ENCODE measurements at places on chromosomes 6 and 20.
A peak's percentile ranks its signal among the peaks of the same experiment; 100 is the strongest.

DNA sequence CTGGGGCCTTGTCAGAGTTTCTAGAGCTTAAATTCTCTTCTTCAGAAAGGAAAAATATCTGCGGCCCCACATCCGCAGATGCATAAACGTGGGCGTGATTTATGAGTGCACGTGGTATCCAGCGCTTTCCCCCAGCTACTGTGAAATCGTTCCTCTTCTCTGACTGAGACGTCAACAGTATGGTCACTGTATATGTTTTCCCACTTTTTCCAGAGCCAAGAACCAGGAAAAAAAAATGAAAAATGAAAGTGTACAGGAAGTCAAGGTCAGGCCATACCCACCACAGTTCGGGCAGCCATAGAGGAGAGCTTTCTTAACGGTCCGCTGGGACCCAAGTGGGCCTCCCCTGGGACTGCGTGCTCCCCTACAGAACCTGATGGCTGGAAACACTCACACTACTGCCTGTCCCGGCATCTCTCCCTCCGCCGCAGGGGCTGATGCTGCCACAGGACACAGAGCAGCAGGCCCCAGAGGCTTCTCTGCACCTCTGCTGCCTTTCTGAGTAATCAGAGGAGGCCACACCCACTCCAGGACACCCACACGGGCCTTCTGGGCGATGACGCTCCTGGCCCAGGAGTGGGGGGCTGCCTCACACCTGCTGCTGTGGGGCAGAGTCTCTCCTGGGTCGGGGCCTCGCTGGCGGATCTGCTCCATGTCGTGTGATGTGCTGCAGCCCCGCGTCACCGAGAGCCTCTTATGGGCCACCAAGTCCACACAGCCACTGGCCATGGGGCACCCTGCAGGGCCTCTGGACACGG, 16.4 kb upstream of the STX16 start:
- peak; percentile 57 for DNase-seq

- peak; percentile 29 for DNase-seq
These were observed 806.3 kb upstream of the GJE1 start for GRCh38 chr6:141326426-141326825.

- DNase-seq: no peak
These were observed 479.3 kb upstream of the BTBD3 start for GRCh38 chr20:11438412-11438811.

- no peak for DNase-seq
These were observed 21.7 kb upstream of the RFPL4B start for GRCh38 chr6:112325444-112325843.

DNA sequence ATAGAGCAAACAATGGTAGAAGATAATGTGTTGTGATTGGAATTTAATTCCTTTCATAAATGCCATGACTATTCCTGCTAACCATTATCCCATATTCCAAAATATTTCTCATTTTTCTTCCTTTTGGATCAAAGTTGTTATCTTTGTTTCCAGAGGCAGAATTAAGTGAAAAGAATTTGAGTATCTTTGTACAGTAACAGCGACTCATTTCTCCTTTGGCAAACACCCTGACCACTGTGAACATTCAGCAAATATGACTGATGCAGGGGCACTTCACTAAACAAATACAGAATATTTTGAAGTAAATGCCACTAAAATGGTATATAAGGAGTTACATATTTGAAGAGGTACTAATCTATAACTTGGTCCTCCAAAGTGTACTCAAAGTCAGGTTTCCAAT, 105.0 kb upstream of the LAMP5 start:
- DNase-seq: no peak

DNA sequence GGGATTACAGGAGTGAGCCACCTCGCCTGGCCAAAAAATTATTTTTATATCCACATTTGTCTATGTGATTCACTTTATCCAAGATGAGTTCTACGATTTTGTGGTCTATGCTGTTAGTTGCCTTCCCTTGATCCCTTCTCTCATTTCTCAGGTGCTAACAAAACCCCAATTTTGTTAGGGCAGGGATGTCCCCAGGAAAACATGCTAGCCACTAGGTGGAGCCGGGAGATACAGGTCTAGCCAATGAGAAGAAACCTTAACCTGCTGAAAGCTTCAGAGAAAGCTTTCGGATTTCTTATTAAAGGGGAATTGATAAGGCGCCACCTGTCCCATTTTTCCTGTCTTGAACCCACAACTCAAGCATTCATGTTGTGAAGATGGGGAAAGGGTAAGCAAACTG, 167.4 kb upstream of the OLIG3 start:
- DNase-seq: peak; percentile 49

DNA sequence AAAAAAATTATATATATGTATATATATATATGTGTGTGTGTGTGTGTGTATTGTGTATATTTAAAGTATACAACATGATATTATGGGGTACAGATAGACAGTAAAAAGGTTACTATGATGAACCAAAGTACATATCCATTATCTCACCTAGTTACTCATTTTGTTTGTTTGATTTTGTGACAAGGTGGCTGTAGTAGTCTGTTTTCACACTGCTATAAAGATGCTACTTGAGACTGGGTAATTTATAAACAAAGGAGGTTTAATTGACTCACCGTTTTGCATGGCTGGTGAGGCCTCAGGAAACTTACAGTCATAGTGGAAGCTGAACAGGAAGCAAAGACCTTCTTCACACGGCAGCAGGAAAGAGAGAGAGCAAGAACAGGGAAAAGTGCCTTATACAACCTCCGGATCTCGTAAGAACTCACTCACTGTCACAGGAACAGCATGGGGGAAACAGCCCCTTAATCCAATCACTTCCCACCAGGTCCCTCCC, 30.2 kb upstream of the DACT2 start:
- no peak for DNase-seq

DNA sequence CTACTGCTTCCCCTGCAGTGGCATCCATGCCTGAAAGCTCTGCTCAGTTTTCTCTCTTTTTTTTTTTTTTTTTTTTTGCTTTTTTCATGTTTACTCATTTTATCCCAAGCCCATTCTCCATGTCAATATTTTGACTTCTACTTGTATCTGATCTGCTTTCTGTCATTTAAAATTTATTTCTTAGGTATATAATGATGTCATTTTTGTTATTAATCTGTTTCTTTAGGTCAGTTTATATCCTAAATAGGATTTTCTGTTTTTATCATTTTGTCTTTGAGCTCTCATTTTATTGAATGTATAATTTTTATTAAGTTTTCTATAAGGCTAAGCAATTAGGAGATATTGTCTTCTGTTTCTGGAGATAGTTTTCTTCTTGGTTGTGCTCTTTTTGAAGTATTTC, 138.5 kb upstream of the PMEPA1 start:
- DNase-seq: no peak

GRCh38 chr6:151060096-151060765, 179.5 kb upstream of the AKAP12 start:
- no peak for DNase-seq

DNA sequence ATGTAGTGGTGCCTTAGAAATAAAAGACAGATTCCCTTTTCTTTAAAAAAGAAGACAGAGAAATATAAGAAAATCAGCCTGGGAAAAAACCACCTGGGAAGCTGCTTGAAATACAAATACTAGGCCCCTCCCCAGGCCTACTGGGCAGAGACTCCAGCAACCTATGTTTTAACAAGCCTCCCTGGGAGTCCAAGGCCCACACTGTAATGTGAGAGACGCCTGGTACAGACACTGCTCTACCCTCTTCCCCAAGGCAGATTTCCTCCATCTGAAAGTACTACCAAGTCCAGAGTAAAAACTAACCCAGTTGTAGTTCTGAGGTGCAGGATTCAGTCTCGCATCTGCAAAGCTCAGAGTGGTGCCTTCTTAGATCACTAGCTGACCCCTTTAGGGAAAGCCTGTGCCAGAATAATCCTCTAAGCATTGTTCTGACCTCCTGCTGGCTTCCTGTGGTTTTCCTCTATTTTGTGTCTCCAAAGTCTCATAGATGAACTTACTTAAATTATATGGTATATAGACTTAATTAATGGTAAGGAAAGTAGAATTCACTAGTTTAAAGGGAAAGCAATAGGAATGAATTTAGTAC, 270.2 kb upstream of the SLC35B3 start:
- DNase-seq: no peak

DNA sequence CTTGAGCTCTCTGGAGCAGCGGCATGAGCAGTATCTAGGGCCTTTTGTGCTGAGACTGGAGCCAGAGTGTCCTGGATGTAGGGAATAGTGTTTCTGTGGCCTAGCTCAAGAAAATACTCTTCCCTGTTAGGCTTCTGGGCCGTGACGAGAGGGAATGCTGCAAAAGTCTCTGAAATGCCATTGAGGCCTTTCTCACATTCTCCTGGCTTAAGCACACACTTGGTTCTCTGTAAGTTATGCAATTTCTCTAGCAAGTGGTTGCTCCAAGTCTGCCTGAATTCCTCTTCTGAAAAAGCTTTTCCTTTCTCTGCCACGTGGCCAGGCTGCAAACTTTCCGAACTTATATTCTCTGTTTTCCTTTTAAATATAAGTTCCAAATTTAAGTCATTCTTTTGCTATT, 744.4 kb downstream of the GRIK2 start:
- no peak for DNase-seq

DNA sequence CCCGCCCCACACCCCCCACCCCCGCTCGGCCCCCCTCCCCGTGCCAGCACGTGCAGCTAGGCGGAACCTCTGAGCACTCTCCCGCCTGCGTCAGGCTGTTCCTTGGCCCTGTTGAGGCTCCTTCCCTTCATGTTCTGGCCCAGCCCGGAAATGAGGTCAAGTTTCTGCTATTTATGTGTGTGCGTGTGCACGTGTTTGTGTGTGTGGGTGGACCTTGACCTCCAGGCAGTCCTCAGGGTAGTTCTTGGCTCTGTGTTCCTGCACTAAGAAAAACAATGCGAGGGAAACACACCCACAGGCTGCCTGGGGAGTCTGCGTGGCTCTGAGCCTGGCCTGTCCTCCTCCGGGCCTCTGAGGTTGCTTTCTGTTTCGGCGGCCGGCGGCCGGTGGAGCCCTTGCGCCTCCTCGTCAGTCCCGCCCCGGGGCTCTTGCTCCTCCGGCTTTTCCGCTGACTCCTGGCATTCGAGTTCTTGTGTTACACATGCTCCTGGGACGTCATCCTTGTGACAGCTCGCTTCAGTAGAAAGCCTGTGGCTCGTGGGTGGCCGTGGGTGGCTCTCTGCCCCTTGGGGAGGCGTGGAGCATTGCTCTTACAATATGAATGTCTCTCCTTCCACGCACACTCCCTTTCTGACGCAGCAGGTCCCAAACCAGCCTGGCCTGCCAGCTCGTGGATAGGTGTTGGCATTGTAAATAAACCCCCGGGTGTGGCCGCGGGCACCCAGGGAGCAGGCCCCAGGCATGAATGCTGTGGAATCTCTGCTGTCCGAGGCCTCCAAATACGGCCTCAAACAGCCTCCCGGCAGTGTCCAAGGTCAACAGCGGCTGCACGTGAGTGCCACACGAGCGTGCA, 10.0 kb downstream of the SLCO4A1 start:
- peak; percentile 65 for DNase-seq

- DNase-seq: no peak
These were observed 441.3 kb downstream of the CDC5L start for GRCh38 chr6:44828780-44829179.

DNA sequence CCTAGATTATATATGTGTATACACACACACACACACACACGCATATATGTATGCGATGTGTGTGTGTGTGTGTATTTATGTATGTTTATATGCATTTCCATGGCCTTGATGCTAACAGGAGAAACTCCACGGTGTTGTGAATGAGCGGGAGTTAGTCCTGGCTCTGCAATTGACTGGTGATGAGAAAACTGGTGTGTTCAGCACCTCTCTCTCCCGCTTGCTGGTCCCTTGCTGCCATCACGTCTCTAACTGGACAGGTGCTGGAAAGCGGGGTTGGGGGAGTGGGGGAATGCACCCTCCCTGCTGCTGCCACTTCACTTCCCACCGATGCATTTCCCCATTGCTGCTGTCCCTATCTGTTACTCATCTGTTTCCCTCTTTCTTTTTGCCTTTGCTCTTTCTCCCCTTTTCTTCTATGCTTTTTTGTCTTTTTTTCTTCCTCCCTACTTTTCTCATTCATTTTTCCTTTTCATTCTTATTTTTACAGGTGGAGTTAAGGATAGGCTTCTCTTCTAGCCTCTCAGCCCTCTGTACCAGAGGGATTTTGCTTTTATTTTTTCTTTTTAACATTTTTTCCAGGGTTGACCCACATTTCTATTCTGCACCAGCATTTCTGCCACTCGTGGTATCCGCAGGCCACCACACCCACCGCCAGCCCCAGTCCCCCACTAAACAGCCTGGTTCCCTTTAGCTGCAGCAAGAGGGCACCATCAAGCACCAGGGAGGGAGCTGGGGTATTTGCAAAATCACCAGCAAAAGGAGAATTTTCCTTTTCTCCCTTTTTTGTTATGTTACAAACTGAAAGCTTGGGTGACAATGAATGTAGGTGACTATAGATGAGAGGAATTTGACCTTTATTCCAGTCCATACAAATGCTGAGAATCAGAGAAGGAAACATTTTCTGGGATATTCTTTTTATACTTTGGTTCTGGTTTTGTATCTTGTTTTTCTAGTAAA, 115.6 kb downstream of the TCP11 start:
- no peak for DNase-seq

GRCh38 chr6:56933650-56934049, 21.3 kb upstream of the BEND6 start:
- DNase-seq: no peak

DNA sequence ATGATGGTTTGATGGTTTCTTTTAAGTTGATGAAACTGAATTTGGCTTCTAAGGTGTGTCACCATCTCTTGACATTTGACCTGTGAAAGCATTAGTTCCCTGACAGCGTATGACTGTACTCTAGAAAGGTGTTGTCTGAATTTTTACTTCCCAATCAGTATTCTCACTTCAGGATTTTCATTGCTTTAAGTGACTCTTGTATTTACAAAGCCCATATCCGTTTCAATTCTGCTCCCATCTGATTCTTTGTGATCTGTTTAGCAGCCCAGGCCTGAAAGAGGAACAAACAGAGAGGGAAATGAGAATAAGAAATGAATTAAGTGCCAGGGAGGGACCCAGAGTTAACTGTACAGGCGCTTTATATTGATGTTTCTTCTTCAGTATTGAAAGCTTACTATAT, 73.7 kb downstream of the FARS2 start:
- no peak for DNase-seq

DNA sequence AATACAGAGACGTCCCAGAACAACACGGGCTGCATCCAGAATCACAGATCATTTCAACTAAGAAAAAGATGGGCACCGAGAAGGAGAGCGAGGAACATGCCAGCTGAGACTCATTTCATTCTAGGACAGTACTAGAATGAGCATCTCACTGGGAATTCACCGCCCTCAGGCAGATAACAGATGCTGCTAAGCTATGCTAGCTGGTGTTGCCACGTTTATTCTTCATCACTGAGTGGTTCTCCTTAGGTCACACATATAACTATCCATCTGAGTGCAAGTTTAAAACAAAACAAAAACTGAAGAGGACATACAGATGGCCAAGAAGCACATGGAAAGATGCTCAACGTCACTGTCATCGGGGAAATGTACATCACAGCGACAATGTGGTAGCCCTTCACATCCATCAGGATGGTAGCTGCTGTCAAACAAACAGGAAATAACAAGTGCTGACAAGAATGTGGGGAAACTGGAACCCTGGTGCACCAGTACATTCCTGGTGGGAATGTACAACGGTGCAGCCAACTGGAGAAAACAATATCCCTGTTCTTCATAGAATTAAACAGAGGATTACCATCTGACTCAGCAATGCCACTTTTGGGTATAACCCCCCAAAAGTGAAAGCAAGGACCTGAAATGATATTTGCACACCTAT, 97.6 kb downstream of the SLC22A23 start:
- no peak for DNase-seq

- DNase-seq: no peak
These were observed 4.8 kb upstream of the IGF2R start for GRCh38 chr6:159964046-159964445.

- DNase-seq: no peak
These were observed 6.9 kb upstream of the SPDEF start for GRCh38 chr6:34562861-34563512.

GRCh38 chr6:159252955-159253508, 83.8 kb downstream of the FNDC1 start:
- no peak for DNase-seq

Measured in activated CD4-positive, alpha-beta T cell treated with anti-CD3 and anti-CD28 coated beads, Interleukin-2, amount 50 U/mL, for 48 hours (primary cell).